Common myeloid progenitor, CD34-positive (primary cell): ENCODE measurements at places on chromosomes 5 and 9.

- H3K27me3 ChIP-seq, result no peaks in the 10 kb centered on the region
- H3K27ac ChIP-seq, result peak overlapping the region; percentile 83
- peaks cover 22% of the 10 kb centered on the region for H3K4me1 ChIP-seq
- DNase-seq, result peak; percentile 76
- peaks cover 11% of the 10 kb centered on the region for H3K36me3 ChIP-seq
Measured at GRCh38 chr9:87535817-87536539, 38.3 kb downstream of the DAPK1 start.

DNA sequence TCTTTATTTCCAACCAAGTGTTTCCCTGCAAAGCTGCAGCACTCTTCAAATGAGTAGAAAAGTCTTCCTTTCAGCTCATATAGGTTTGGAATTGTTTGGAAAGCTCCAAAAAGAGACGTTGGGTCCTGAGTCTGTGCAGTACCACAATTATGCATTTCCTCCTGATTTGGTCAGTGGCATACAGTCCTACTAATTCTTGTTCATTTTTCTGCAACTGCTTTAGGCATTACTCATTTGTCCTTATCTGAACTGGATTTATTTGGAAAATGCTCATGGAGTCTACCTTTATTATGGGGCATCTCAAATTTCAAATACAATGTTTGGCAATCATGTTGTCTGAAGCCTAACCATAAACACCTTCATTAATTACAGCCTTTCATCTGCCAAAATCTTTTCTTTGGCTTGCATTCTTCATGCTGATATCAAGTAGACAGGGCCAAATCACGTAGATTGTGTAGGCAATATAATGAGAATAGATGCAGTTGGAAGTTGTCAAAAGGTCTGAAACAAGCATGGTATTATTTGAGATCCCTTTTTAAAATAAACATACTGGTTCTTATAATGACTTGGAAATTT, 232.8 kb downstream of the TLE1 start:
- no peak overlapping the region for H3K4me3 ChIP-seq
- H3K27ac ChIP-seq, result no peak overlapping the region
- no peaks in the 10 kb centered on the region for H3K27me3 ChIP-seq
- H3K36me3 ChIP-seq, result no peaks in the 10 kb centered on the region

DNA sequence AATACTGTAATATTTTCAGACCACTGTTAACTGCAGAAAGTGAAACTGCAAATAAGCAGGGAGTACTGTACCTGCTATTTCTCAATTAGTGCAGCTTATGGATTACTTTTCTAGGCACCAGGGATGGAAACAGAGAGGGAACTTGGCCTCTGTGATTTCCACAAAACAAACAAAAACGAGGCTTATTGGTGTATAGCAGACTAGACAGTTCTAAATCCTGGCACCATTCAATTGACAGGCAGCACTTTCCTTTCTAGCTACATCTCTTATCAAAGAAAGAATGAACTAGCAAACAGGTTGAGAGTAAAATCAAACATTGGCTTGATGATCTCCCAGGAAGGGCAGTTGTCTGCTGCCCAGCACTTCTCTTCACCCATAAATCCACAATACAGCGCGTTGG, 16.0 kb upstream of the IL33 start:
- H3K27me3 ChIP-seq, result peaks cover 8% of the 10 kb centered on the region
- no peak overlapping the region for H3K4me3 ChIP-seq
- H3K27ac ChIP-seq, result no peak overlapping the region
- no peaks in the 10 kb centered on the region for H3K36me3 ChIP-seq
- no peaks in the 10 kb centered on the region for H3K4me1 ChIP-seq

DNA sequence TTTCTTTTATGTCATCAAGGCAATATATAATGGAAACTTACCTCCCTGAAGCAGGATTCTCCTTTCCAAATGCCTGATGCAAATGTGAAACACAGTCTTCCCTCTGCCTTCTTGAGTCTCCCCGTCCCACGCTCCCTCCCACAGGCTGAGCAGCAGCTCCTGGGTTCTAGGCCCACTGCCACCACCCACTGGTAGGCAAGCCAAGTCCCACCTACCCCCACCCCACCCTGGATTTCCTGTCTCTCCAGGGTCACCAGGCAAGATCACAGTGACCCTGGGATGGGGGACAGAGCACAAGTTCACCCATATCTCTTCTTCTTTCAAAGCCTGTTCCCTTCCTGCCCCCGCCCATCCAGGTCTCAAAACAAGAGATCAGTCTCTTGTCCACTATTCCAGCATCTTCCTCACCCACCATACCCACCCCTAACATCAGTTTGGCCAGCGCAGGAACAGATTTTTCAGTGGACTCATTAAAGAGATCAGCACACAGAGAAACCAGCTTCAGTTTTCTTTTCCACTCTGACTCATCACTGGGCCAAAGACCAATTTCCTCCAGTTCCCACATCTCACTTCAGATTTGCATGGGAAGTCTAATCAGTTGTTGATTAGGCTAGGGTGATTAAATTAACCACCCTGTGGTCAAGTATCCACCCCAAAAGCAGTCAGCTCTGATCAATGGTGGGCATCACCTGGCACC, 151.5 kb downstream of the ACTL7B start:
- no peaks in the 10 kb centered on the region for H3K36me3 ChIP-seq
- no peaks in the 10 kb centered on the region for H3K27me3 ChIP-seq
- no peak overlapping the region for H3K27ac ChIP-seq
- no peak overlapping the region for H3K4me3 ChIP-seq
- no peaks in the 10 kb centered on the region for H3K4me1 ChIP-seq

GRCh38 chr5:108530706-108531105, 148.8 kb upstream of the FBXL17 start:
- no peak overlapping the region for H3K27ac ChIP-seq
- no peaks in the 10 kb centered on the region for H3K4me1 ChIP-seq
- no peaks in the 10 kb centered on the region for H3K27me3 ChIP-seq
- H3K4me3 ChIP-seq, result no peak overlapping the region

DNA sequence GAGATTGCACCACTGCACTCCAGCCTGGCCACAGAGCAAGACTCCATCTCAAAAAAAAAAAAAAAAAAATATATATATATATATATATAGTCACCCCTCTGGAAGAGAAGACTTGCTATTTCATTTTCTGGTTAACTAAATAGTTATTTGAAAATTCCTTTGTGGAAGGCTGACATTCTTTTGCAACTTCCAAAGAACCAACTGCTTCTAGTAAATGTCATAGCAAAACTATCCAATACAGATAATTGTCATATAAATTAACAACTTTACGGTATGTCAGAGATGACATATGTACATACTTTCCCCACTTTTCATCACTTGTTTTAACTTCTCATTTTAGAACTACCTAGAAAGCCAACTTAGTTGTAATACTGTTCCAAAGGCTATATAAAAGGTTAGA, 50.9 kb downstream of the PRUNE2 start:
- H3K36me3 ChIP-seq, result no peaks in the 10 kb centered on the region
- peaks cover 8% of the 10 kb centered on the region for H3K27me3 ChIP-seq
- no peak overlapping the region for H3K27ac ChIP-seq
- H3K4me3 ChIP-seq, result no peak overlapping the region
- H3K4me1 ChIP-seq, result no peaks in the 10 kb centered on the region
- no peak for DNase-seq

- peaks cover 3% of the 10 kb centered on the region for H3K36me3 ChIP-seq
- no peaks in the 10 kb centered on the region for H3K27me3 ChIP-seq
- no peaks in the 10 kb centered on the region for H3K4me1 ChIP-seq
- DNase-seq, result peak; percentile 67
Measured at GRCh38 chr9:128456613-128457061, 831 bp downstream of the ODF2 start.

DNA sequence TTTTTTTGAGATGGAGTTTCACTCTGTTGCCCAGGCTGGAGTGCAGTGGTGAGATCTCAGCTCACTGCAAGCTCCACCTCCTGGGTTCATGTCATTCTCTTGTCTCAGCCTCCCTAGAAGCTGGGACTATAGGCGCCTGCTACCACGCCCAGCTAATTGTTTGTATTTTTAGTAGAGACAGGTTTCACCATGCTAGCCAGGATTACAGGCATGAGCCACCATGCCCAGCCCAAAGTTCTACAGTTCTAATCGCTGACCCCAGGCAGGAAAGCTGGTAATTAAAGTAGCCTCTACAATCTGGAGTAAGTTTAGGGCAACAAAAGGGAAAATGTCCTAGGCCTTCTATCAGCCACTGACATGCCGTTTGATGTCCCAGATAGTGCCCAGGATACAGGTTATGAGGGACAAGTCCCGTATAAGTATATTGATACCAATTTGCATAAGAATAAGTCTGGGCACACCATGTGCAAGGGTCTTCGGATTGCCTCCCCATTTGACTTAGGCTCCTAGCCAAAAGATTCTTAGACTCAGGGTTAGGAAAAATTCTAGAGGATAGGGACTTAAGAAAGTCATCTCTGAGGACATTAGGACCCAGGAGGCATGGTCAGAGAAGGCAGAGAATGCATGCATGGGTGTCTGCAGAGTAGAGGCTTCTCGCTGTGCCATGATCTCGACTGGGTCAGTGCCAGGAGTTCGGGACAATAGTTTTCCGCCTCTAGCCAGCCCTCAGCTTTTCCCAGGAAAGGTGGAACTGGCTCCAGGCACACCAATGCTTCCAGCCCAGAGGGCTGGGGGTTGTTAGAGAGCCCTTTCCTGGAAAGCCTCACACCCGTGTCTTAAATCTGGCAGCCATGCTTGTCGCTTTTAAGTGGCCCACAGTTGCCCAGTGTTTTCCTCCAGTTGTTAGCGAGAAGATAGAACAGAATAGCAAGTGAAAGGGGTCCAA, 1111.1 kb downstream of the TAF11L14 start:
- peak overlapping the region; percentile 86 for H3K27ac ChIP-seq
- H3K4me3 ChIP-seq, result peak overlapping the region; percentile 86
- H3K36me3 ChIP-seq, result no peaks in the 10 kb centered on the region

DNA sequence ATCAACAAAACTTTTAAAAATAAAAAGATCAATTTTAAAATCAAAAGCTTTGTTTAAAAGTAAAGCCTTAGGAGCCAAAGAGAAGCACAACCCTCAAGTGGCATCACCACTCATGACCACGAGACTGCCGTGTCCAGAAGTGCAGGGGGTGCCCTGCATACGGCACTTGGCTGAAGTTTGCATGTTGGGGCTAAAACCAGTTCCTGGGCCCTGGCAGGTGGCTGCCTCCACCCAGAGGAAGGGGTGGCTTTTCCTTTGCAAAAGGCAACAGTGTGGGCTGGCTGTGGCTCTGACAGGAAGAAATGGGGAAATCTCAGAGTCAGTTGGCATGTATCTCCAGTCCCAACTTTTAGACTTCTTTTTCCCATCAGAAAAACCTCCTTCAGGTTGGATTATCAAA, 15.3 kb downstream of the TRMO start:
- no peak for DNase-seq
- H3K27ac ChIP-seq, result peak overlapping the region; percentile 6
- H3K4me3 ChIP-seq, result no peak overlapping the region
- H3K36me3 ChIP-seq, result peaks cover 3% of the 10 kb centered on the region
- H3K4me1 ChIP-seq, result peaks cover 19% of the 10 kb centered on the region

DNA sequence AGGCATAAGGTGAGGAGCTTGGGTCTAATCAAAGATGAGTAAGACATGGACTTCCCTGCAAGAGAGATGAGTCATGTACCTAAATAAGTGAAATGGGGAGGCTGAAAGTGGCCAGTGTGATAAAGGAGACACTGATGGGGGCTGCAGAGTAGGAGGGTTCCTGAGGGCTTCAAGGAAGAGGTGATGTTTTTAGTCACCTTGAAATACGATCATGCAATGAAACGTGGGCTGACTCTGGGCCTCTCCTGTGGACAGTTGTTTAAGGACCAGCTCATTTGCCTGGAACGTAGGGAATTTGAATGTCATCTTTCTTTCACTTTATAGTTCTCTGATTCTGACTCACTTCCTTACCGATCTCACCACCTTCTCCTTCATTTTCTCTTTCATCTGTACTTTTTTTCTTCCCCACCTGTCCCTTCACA, 49.6 kb upstream of the CPLX2 start:
- DNase-seq, result no peak
- H3K4me3 ChIP-seq, result no peak overlapping the region
- no peaks in the 10 kb centered on the region for H3K36me3 ChIP-seq

DNA sequence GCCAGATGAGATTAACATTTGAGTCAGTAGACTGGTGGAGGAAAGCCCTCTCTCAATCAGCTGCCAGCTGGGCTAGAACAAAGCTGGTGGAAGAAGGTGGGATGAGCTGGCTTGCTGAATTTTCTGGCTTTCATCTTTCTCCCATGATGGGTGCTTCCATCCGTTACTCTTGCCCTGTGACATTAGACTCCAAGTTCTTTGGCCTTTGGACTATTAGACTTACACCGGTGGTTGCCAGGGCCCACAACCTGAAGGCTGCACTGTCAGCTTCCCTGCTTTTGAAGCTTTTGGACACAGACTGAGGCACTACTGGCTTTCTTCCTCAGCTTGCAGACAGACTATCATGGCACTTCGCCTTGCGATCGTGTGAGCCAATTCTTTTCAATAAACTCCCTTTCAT, 642.7 kb downstream of the TAF11L14 start:
- H3K4me1 ChIP-seq, result no peaks in the 10 kb centered on the region
- H3K36me3 ChIP-seq, result no peaks in the 10 kb centered on the region
- H3K27me3 ChIP-seq, result no peaks in the 10 kb centered on the region
